Activated CD8-positive, alpha-beta memory T cell treated with anti-CD3 and anti-CD28 coated beads for 4 hours (primary cell): ENCODE measurements at places on chromosomes 5 and 9.

- no peak for DNase-seq
Observed at GRCh38 chr5:9244417-9244816, 301.5 kb downstream of the SEMA5A start.

DNA sequence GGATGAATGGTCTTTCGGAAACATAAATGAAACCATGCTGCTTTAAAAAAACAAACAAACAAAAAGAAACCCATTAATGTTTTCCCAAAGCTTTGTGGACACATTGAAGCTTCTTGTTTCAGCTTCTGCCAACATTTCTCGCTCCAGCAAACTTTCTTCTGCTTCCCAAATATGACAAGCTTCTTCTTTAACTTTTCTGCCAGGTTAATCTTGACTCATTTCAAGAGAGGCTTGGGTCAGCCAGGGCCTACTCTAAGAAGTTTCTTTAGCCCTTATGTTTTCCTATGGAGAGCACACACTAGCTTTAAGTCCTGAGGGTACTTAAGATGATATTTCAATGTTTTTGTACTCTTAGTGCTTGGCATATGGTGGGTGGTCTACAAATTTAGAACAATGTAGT lies 6.1 kb downstream of the ANXA1 start:
- no peak for DNase-seq

GRCh38 chr5:154222414-154222813 lies 31.9 kb downstream of the GALNT10 start:
- DNase-seq: no peak

GRCh38 chr5:134247428-134248224 lies 21.8 kb upstream of the PPP2CA start:
- DNase-seq: no peak

- no peak for DNase-seq
Observed at GRCh38 chr9:112894041-112894440, 3.4 kb upstream of the SLC46A2 start.

GRCh38 chr9:103183701-103184171 lies 188.6 kb downstream of the CYLC2 start:
- DNase-seq: no peak

- no peak for DNase-seq
Observed at GRCh38 chr9:95053611-95054570, 263.6 kb downstream of the FANCC start.

GRCh38 chr9:92616655-92617111 lies 53.2 kb downstream of the IPPK start:
- no peak for DNase-seq

DNA sequence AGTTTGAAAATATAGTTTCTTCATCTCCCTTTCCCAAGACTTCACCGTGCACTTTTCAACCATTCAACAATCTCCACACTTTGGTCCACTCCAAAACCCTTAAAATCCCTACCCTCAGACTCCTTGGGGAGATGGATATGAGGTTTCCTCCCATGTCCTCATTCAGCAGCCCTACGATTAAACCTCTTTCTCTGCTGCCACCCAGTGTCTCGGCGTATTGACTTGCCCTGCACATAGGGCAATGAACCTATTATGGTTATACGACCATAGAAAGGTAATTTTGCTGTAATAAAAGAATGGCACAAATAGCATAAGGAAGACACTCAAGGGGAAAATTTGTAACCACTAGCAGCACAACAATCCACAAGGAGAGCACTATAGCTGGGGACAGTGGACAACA lies 803.5 kb downstream of the TLE1 start:
- no peak for DNase-seq

DNA sequence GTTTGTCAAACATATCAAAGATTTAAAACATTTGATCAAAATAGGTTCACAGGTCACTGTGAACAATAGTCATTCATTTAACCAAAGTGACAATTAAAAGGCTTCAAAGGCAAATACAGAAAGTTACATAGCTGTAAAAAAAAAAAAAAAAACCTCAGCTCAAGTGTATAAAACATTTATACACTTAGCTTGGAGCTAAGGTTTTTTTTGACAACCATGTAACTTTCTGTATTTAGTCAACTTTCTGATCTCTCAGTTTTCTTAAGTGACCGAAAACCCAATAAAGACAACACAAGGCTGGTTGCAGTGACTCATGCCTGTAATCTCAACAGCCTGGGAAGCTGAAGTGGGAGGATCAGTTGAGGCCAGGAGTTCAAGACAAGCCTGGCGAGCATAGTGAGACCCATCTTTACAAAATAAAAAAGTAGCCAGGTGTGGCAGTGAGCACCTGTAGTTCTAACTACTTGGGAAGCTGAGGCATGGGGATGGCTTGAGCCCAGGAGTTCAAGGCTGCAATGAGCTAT lies 16.4 kb upstream of the UBTD2 start:
- no peak for DNase-seq

DNA sequence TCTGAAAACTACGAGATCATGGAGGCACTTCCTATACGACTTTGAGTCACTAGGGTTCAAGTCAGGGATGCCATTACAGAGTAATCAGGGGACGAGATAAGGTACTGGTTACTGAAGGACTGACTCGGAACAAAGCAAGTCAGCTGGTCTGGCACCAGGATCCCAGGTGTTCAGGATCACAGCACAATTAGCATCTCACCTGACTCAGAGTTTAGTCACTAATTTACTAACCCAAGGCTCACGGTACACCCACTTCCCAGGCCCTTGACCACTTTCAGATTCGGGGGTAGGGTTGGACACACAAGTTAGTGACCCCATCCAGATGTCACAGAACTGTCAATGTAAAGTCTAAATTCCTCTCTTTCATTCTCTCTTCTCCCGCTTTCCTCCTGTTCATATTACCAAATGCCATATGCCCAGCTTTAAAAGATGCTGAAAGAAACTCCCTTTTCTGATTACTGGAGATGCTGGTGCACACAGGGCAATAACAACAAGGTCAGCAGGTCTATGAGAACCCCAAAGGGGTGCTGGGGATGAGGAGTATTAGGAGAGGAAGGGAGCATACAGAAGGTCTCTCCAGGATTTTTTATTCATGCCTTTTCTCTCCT lies 657.8 kb downstream of the TLE1 start:
- DNase-seq: no peak

- no peak for DNase-seq
Observed at GRCh38 chr5:3201941-3202340, 393.7 kb upstream of the IRX1 start.

DNA sequence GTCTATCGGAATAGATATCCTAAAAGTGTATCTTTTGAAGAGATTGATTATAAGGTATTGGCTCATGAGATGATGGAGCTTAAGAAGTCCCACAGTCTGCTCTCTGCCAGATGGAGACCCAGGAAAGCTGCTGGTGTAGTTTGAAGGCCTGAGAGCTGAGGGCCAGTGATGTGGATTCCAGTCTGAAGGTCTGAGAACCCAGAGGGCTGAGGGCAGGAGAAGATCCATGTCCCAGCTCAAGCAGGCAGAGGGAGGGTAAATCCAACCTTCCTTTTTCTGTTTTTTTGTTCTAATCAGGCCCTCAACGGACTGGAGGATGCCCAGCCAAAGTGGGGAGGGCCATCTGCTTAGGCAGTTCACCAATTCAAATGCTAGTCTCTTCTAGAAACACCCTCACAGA lies 11.0 kb upstream of the ABL1 start:
- DNase-seq: no peak

- no peak for DNase-seq
Observed at GRCh38 chr9:8371686-8372085, 572.1 kb upstream of the DMAC1 start.

GRCh38 chr9:113522858-113523257 lies 59.3 kb downstream of the RGS3 start:
- DNase-seq: no peak

GRCh38 chr5:41794471-41794870 lies 75.8 kb downstream of the OXCT1 start:
- DNase-seq: no peak

GRCh38 chr5:136901-137300 lies 44.9 kb downstream of the PLEKHG4B start:
- DNase-seq: no peak
